ENCODE measurements at places on chromosomes 5 and 9.

GRCh38 chr9:4879115-4879558 is 86.4 kb downstream of the RCL1 start:
- no peak for DNase-seq

- DNase-seq: no peak
Observed at GRCh38 chr9:88742483-88742882, 207.5 kb downstream of the NXNL2 start.

- DNase-seq: no peak
Observed at GRCh38 chr9:83238871-83239640, 176.1 kb upstream of the RASEF start.

- no peak for DNase-seq
Observed at GRCh38 chr5:10808347-10809226, 47.6 kb upstream of the DAP start.

DNA sequence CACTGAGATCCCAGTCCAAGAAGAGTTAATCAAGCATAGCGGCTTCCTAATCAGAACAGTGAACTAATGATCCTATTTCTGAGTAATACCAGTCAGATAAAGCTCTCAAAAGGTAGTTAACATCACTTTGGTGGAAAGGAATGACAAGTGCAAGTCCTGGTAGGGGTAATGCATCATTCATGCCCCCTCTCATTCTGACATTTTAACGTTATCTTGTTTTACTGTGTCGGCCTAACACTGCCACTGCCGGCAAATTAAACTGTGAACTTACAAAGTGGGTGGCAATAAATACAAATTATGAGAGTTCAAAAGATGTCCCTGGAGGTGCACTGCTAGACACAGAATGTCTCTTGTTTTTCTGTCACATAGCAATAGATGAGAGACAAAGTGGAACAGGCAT is 131.6 kb downstream of the EBF1 start:
- DNase-seq: no peak

GRCh38 chr9:107963246-107963645 is 473.7 kb upstream of the KLF4 start:
- no peak for DNase-seq

GRCh38 chr5:139668064-139668880 is 20.1 kb downstream of the CXXC5 start:
- no peak for DNase-seq

- no peak for DNase-seq
Observed at GRCh38 chr9:73133022-73133651, 18.5 kb upstream of the ANXA1 start.

GRCh38 chr9:91477106-91477505 is 53.5 kb upstream of the NFIL3 start:
- no peak for DNase-seq

- no peak for DNase-seq
Observed at GRCh38 chr5:180606215-180606785, 15.0 kb upstream of the SCGB3A1 start.

GRCh38 chr5:76472335-76473008 is 69.4 kb downstream of the IQGAP2 start:
- DNase-seq: no peak

DNA sequence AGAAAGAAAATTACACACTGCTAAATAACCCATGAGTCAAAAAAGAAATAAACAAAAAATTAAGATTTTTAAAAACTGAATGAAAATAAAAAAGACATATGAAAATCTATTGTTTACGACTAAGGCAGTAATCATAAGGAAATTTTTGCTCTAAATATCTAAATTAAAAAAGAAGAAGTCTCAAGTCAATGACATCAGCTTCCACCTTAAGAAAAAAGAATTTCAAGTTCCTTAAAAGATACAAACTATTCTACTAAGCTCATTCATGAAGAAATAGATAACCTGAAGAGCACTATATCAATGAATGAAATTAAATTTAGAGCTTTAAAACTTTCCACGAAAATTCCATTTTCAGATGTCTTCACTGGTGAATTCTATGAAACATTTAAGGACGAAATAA is 15.7 kb upstream of the STARD4 start:
- no peak for DNase-seq

DNA sequence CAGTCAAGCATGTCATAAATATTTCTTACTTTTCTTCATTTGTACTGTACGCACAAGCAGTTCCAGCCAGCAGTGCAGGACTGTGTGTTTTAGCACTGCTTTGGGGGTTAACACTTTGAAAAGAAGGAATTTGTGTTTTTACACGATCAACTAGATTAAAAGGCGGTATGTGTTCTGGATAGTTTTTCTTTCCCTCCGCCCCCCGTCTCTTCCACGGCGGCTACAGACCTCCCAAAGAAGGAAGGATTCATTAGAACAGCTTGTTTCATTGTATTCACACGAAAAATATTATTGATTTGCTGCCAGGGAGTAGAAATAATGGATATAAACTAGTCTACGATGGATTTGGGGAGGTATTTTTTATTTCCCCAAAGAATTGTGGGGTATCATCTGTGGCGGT is 336.8 kb upstream of the RFX3 start:
- no peak for DNase-seq

GRCh38 chr5:56206126-56206910 is 26.8 kb downstream of the ANKRD55 start:
- DNase-seq: no peak

GRCh38 chr5:35003018-35003957 is 44.5 kb downstream of the AGXT2 start:
- DNase-seq: peak; percentile 7

- no peak for DNase-seq
Observed at GRCh38 chr5:177526791-177527190, 10.0 kb upstream of the DDX41 start.

DNA sequence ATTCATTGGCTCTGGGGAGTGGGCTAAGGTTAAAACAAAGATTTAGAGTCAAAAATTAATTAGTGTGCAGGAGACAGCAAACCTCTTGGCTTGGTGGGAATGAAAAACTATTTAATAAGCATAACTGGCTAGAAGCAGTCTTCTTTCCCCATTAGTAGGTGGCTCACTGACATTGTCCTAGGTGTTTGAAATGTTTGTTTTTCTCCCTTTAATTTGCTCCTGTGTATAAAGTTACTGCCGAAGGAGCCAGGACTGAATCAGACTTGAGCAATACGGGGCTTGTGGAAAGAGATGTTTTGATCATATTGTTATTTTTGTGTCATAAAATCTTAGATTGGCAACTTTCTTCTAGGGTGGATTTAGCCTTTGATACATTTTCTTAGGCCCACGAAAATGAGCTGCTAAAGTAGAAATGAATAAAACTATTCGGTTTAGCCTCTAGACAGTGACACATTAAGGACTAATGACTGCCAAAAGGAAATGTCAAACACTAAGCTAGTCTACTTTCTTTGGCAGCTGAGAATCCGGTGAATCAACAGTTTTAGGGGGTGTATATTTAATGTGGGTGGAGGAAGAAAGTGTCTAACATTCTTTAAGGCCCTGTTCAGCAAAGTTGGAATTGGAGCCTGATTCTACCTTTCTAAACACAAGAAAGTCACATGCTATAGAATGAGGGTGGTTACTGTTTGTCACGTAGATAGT is 30.2 kb downstream of the LRRTM2 start:
- no peak for DNase-seq

GRCh38 chr5:155839251-155840037 is 487.5 kb upstream of the SGCD start:
- no peak for DNase-seq

- peak; percentile 17 for DNase-seq
Observed at GRCh38 chr5:32312197-32312594, 543 bp downstream of the MTMR12 start.

- peak; percentile 18 for DNase-seq
Observed at GRCh38 chr5:116947691-116948528, 373.3 kb upstream of the SEMA6A start.

DNA sequence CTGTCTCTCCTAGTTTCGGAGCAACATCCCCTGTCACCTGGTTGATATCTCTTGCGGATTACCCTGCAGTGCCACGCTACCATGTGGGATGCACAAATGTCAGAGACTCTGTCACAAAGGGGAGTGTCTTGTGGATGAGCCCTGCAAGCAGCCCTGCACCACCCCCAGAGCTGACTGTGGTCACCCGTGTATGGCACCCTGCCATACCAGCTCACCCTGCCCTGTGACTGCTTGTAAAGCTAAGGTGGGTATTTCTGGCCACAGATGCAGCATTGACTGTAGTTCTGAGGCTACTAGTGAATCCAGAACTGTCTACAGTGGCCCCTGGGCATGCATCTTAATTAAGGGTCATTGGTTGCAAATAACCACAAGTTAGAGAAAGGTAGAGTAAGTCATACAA is 50.8 kb downstream of the AQP7 start:
- no peak for DNase-seq

DNA sequence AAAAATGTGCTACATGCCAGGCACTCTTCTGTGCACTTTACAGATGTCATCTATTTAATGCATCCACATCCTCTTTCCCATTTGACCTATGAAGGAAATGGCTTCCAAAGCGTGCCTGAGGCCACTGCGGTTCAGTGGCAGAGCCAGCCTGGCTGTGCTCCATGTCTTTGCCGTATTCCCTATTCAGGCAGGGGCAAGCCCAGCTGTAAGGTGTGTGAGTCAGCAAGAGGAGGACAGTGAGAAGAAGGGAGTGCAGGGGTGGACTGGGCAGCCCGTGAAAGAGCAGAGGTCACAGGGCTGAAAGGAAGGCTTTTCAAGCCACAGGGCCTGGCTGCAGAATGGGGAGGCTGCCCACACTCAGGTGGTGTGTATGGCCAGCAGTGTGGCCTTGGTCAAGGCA is 91.7 kb downstream of the HRH2 start:
- DNase-seq: no peak

DNA sequence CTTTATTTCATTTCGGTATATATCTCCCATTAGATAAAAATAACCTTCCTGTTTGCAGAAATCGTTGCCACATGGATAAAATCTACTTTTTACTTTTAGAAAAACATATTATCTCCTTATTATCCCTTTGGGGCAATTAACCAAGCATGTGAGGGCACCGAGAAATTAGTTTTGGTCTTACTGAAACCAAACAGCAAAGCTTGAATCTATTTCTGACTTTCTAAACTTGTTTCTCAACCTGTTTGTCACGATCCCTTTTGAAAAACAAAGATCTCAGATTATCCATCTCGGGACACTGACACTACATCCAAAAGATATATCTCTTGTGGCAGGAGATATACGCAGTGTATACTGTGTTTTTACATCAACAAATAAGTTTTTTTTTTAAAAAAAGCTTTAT is 2.3 kb downstream of the TUT7 start:
- no peak for DNase-seq

- DNase-seq: no peak
Observed at GRCh38 chr9:14560194-14560593, 133.0 kb downstream of the ZDHHC21 start.

DNA sequence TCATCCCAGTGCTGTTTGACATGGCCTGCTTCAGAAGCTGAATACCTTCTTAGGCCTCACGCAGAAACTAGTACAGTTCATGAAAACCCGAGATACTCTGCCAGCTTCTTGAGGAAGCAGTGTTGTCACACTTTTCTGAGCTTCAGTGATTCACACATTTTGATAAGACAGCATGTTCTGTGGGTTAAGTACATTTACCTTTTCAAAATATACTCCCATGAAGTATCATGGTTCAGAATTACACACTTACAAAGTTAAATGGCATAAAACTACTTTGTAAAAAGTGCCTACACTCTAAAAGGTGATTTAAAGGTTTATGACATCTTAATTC is 56.9 kb downstream of the VCAN start:
- DNase-seq: no peak

- DNase-seq: no peak
Observed at GRCh38 chr5:111681414-111682120, 75.4 kb downstream of the NREP start.

DNA sequence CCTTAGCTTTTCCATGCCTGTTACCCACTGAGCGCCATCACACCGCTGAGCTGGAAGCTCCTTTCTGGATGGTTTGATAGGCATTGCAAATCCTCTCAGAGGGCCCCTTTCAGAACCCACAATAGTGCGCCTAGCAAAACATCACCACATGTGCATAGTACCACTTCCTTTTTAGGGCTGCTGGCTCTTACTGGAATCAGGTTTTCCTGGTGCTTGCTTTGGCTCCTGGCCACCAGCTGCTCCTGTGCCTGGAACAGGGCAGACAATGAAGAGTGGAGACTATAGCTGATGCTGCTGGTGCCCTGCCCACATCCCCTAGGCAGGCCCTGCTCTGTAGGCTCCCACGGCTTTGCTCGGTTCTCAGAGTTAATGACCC is 163.6 kb upstream of the SEMA6A start:
- no peak for DNase-seq

- no peak for DNase-seq
Observed at GRCh38 chr5:37080697-37081096, 168.5 kb downstream of the CPLANE1 start.

DNA sequence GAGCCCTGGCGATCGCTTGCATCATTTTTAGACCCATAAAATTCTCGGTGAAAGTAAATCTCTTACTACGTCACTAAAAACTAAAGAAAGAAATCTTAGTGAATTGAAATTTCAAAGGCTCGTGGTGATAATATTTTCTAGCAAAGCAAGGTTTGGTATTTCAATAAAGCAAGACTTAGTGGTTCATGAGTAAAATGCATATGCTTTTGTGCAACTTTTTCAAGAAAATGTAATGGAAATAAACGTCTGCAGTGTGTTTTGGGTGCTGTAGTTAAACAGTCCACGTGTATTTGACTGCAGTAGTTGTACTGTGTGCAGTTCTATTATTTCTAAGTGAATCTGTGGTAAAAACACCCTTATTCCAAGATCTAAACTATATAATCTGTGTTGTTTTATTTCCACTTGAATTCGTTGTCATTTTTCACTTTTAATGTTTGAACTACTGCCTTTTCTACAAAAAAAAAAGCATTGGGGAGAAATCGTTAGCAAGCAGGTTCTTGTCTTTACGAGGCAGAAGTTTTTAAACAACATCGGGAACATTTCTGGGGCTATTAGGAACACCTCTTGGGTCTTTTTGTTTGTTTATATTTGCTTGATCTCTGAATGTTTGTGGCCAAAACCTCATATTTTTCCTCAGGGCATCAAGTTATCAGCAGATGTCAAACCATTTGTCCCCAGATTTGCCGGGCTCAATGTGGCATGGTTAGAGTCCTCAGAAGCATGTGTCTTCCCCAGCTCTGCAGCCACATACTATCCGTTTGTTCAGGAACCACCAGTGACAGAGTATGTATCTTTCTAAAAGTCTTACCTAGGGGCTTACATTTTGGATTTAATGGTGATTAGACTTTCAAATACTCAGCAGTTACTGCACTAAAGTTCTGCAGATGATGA is 960 bp downstream of the SECISBP2 start:
- DNase-seq: no peak

GRCh38 chr5:89346573-89346972 is 463.6 kb upstream of the MEF2C start:
- no peak for DNase-seq

DNA sequence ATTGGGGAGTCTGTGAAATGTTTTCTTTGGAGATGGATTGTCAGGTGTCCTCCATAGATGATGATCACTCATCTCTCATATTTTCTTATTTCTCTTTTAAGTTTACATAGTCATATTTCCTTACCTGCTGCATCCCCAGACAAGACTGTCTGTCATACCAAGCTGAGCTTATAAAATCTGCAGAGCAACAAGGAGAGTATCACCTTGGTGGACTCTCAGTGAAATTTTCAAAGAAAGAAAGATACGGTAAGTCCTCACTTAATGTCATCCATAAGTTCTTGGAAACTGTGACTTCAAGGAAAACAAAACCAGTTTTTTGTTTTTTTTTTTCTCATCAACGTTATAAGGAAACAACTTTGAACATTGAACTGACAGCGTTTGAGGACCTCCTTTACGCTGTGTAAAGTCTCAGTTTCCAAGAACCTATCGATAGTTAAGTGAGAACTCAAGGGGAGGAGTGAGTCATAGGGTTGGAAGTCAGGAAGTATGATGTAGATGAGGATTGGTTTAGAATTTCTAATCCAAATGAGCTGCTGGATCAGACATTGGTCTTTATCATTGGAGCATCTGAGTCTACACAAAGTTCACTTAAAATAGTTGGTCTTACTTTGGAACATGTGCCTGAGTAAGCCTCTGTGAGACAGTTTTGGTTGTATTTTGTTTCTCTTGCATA is 45.5 kb downstream of the SPIN1 start:
- no peak for DNase-seq
